ENCODE measurements at places on chromosomes 6 and 20.

- DNase-seq = no peak
Observed at GRCh38 chr6:116298973-116299372, 19.2 kb upstream of the TSPYL1 start.

DNA sequence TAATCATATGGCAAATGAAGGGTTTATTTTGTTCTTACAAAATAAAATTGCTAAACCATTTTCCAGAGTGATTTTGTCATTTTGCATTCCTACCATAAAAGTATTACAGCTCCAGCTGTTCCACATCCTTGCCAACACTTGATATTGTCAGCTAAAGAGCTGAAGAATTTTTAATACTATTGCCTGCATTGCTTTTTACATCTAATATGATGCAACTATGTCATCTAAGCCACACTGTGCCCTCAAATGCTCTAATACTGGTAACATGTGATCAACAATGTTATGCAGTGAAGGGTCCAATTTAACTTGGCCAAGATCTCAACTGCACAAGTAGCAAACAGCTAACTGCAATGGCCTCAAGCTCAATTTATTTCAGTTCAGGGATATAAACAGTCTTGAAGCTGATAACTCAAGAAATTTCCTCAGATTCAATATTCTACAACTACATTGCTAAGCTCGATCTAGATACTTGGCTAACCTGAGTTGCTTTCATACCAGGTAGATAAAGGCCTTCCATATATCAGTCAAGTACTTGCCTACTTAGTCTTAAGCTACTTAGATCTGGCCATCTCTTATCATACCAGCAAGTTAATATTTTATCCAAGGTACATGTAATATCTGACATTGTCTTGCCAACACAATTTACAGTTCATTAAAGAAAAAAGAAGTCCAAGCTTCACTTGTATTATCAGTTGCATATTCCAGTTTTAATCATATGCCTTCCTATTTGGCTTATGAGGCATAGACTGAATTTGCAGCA, 17.0 kb downstream of the AKIRIN2 start:
- no peak for DNase-seq

GRCh38 chr20:19129976-19130612, 82.3 kb upstream of the SLC24A3 start:
- DNase-seq = no peak

GRCh38 chr6:165621940-165622339, 41.1 kb downstream of the PDE10A start:
- no peak for DNase-seq

- DNase-seq = peak; percentile 16
Observed at GRCh38 chr20:31948008-31948407, 3.8 kb downstream of the PDRG1 start.

GRCh38 chr6:143097224-143097795, 36.6 kb downstream of the AIG1 start:
- DNase-seq = no peak

GRCh38 chr6:44051515-44051914, 75.7 kb downstream of the MRPL14 start:
- DNase-seq = no peak

DNA sequence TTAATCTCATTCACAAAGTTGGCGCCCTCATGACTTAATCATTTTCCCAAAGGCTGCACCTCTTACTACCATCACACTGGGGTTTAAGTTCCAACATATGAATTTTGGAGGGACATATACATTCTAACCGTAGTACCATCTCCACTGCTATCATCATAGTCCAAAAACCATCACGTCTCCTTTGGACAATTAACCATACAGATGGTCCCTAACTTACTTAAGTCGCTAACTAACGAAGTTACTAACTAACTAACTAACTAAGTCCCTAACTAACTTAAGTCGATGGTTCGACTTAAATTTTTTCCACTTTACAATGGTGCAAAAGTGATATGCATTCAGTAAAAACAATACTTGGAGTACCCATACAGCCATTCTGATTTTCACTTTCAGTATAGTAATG, 24.0 kb upstream of the TBC1D22B start:
- DNase-seq = no peak

GRCh38 chr20:33176101-33176500, 8.1 kb downstream of the BPIFA2 start:
- DNase-seq = no peak
